ENCODE measurements at places on chromosomes 13 and 19. TPM values are rescaled to one million over a fixed set of nuclear protein-coding genes. Genes with fewer than 3 reads are reported as not detected.

The BABAM1 gene
- total RNA-seq: 70.0 TPM

DNA sequence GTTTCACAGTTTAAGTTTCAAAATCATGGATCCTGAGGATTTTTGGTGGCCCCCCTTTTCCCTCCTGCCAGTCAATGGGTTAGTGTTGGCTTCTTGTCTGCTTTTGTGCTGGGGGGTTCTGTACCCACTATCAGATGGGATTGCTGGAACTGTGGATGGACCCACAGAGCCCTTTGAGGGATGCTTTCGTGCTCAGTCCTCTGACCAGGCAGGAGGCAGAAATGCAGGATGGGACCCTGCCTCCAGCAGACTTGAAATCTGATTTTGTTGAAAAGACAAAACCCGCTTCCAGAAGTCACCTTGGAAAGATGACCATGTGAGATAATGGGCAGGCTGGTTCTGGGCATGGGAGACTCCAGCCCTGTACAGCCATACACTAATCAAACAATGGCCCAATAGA is 408.9 kb downstream of the ZNF536 start:
- no peak for DNase-seq

The NEK3 gene
- total RNA-seq: 44.9 TPM

DNA sequence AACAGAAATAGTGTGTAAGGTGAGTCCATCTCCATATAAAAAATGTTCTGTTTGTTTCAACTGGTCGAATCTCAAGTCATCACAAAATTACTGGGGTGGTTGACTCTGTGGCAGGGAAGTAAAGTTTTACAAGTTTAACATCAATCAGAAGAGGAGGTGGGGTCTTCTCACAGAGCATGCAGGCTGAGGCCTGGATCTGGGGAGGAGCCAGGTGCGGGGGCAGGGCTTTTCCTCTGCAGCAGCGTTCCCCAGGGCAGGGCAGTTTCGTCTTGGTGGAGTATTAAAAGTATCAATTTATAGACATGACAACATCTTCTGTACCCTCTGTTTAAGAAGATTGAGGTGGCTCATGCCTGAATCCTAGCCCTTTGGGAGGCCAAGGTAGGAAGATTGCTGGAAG is 68.8 kb downstream of the SLC7A9 start:
- no peak for DNase-seq

DNA sequence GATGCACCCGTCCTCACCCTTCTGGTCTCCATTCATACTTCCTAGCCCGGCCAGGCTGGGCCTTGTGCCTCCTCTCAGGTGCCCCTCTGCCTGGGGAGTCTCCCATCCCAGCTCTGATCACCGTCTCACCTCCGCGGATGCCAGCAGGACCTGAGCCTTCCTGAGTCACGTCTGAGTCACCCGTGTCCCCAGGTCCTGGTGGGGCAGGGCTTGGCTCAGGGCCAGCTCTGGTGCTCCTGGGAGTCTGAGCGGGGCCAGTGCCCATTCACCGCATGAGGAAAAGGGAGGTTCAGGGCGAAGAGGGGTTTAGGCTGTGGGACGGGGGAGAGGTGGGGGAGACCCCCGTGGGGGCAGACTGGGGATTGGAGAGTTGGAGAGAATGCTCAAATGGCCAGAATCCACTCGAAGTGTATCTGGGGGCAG is 593 bp downstream of the ATP8B3 start:
- DNase-seq: peak; percentile 59

The ZSCAN4 gene
- 0.56 TPM for total RNA-seq

The NOVA2 gene
- total RNA-seq: not detected

DNA sequence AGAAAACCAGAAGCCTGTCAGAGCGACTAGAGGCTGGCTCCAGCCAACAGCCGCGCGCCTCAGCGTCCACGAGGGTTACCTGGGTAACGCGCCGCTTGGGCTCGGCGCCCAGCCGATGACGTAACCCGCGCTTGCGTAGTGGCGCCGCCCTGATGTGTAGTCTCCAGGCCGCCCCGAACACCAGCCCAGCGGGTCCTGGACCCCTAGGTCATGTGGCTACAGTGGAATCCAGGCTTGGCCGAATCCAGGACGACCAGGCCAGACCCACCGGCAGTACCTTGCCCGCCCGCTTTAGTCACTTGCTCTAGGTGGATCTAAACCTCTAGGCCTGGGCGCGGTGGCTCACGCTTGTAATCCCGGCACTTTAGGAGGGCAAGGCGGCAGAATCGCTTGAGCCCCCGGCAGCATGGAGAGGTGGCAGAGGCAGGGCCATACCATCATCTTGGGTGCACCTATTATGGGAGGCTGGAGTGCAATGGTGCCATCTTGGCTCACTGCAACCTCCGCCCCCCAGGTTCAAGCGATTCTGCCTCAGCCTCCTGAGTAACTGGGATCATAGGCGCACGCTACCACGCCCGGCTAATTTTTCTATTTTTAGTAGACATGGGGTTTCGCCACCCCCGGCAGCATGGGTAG is 7.2 kb upstream of the ZNF606 start:
- no peak for DNase-seq

The TFPT gene
- total RNA-seq: 10.7 TPM

The ZNF667 gene
- not detected for total RNA-seq

DNA sequence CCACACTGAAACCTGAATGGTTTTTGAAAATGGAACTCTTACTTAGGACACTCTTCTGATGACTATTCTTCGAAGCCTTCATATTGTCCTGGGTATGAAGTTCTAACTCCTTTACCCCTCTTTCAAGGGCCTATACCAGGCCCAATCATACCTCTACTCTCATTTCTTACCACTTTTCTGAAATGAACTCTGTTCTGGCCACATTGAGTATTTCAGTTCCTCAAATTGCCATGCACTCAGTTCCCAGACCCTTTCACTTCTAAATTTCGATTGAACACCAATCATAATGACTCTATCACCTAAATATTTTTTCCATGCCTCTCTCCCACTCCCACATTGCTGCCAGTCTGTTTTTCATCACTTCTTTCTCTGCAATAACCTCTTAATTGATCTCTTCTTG is 53.7 kb downstream of the LACC1 start:
- no peak for DNase-seq

GRCh38 chr13:32159137-32159869 is 127.7 kb downstream of the FRY start:
- DNase-seq: no peak

The MOB3A gene
- total RNA-seq: 4.3 TPM

- DNase-seq: no peak
Measured at GRCh38 chr13:90770334-90770733, 577.2 kb upstream of the MIR17HG start.

DNA sequence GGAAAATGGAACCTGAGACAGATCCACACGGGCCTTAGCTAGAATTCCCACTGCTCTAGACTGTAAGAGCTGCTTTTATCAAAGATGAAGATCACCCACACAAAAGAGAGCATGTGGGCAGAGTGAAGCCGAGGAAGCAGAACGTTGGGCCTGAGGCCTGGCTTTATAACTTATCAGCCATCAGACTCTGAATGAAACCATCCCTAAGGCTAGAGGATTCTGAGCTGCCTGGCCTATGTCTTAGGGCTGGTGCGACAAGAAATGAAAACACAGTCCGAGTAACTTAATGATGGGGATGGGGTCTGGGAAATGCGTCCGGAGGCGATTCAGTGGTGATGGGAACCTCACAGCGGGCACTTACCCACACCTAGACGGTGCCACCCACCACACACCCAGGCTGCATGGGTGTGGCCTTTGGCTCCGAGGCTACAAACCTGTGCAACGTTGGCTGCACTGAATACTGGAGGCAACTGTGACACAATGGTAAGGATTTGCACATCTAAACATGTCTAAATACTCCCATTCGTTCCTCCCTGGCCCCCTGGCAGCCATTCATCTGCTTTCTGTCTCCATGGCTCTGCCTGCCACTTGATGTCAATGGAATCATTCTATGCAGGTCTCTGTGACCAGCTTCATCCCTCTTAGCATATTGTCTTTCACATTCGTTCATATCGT is 62.0 kb downstream of the SLC15A1 start:
- no peak for DNase-seq

DNA sequence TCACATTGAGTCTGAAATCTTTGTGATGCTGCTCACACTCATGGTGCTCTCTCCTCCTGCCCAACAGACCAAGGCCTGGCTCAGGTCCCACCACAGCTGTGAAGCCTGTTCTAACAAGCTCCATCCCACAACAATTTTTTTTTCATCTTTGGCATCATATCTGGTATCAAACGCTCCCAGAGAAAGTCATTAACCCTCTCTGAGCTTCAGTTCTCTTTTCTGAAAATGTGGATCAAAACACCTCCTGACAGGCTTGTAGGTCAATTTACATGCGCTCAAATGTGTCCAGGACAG is 224.4 kb downstream of the LACC1 start:
- DNase-seq: no peak

DNA sequence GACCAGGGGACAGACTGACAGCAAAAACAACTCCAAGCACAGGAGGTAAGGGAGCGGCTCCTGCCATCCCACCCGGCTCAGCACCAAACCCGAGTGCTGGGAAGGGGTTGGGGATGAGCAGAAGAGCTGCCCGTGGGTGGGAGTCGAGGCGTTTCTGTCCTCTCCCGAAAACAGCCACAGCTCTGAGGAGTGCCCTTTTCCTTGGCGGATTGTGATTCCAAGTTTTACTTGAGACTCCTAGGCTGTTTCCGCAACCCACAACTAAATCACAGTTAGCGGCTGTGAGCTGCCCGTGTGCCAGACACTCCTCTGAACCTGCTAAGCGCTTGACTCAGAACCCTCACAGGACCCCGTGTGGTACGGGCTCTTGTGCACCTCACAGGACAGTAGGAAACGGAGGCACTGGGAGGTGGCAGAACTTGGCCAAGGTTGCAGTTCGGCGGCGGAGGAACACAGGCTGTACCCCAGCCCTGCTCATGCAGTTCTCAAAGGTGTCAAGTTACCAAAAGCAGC is 21.4 kb downstream of the CFAP97D2 start:
- no peak for DNase-seq

All from HepG2 (cell line).